MCF 10A (cell line): ENCODE measurements at places on chromosomes 5 and 9. TPM values are rescaled to one million over a fixed set of nuclear protein-coding genes. Genes with fewer than 3 reads are reported as not detected.

DNA sequence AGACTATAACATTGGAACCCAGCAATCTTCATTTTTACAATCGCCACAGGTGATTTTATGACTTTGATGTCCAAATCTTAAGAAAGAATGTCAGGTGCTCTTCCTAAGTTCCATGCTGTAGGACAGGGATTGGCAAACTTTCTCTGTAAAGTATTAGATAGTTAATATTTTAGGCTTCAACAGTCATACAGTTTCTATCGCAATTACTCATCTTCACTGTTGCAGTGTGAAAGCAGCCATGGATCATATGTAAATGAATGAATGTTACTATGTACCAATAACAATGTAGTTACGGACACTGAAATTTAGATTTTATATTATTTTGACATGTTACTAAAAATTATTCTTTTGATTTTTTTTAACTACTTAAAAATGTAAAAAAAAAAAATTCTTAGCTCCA lies 169.7 kb downstream of the DTWD2 start:
- DNase-seq = no peak

- peak; percentile 22 for DNase-seq
These were observed 187.6 kb downstream of the GABBR2 start for GRCh38 chr9:98521141-98521540.

DNA sequence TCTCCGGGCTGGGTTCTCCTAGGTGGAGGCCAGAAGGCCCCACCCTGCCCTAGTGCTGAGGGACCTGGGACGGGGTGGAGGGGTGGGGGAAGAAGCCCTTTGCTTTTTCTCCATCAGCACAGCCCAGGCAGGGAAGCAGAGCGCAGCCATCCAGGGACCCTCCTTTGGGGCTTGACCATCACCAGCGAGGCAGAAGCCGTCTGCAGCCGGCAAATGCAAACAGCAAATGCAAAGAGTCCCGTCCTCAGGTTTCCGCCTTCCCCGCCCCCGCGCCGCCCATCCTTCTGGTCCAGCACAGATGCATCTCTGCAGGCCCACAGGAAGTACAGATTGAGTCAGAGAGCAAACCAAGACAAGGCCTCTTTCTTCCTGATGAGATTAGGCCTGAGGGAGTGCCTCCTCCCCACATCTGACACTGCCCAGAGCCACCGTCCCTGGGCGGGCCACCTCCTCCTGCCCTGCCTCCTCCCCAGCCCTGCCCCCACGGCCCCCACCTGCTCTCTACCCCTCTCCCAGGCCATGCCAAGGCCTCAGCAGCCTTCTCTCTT lies 23.4 kb downstream of the CORO2A start:
- DNase-seq = peak; percentile 31

- DNase-seq = no peak
These were observed 6.3 kb upstream of the NR5A1 start for GRCh38 chr9:124513376-124513994.

GRCh38 chr9:114029311-114030170 lies 48.6 kb downstream of the AMBP start:
- no peak for DNase-seq

DNA sequence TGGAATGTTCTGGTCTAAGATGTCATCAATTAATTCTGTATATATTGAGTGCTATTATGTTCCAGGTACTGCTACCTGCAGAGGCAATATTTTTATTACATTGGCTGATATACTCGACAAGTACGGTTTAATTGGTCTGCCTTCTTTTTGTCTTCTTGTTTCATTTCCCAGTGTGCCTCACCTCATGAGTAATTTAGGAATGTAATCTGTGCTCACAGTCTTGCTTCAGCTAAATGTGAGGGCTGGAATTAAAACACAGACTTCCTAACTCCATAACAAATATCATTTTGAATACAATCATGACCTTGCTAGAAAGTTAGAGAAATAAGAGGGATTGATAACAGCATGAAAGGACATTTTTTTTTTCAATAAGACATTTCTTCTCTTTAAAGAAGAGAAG lies 20.1 kb upstream of the SPINK5 start:
- DNase-seq = no peak

GRCh38 chr5:38672059-38672788 lies 115.8 kb upstream of the LIFR start:
- peak; percentile 75 for DNase-seq

GRCh38 chr9:92297611-92298010 lies 4.1 kb upstream of the IARS1 start:
- no peak for DNase-seq

The NSG2 gene
- total RNA-seq = not detected in 2 replicates

GRCh38 chr5:105581988-105582690 lies 2019.5 kb upstream of the NUDT12 start:
- no peak for DNase-seq

GRCh38 chr5:25744908-25745307 lies 1100.1 kb upstream of the CDH10 start:
- DNase-seq = no peak

GRCh38 chr9:89991204-89991790 lies 386.5 kb downstream of the GADD45G start:
- DNase-seq = no peak

DNA sequence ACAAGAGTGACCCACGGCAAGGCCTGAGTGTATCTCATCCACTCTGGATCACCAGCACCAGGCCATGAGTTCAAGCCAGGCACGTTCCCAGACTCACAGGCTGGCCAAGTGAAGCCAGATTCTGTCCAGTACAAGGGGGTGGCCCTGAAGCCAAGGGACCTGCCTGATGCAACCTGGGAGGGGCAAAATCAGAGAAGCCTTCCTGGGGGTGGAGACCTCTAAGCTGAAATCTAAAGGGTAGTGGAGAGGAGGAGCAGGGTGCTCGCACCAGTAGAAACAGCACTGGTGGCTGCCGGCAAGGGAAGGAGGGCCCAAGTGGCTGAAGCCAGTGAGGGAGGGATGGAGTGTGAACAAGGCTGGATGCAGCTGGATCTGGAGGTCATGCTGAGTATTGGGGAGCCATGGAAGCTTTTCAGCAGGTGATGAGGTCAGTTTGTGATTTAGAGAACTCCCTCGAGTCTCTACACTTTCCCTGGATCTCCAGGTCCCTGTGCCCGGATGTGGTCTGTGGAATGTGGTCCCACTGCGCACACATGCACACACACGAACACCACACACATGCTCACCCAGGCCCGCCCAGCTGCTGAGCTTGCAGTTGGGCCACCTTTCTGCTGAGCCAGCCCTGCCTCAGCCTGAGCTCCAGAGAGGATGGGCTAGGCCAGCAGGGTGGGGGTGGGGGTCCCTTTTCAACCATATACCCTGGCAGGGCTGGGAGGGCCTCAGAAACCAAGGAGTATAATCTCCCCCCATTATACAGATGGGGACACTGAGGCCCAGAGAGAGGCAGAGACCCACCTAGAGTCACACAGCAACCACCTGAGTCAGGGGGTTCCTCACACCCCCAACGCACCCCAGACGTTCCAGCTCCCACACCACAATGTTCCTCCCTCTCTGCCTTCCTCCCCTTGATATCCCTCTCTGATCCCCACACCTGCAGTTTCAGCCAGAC lies 1.6 kb downstream of the PIP5KL1 start:
- DNase-seq = peak; percentile 33

The STX17 gene
- total RNA-seq = 32.4 and 37.2 TPM in 2 replicates

DNA sequence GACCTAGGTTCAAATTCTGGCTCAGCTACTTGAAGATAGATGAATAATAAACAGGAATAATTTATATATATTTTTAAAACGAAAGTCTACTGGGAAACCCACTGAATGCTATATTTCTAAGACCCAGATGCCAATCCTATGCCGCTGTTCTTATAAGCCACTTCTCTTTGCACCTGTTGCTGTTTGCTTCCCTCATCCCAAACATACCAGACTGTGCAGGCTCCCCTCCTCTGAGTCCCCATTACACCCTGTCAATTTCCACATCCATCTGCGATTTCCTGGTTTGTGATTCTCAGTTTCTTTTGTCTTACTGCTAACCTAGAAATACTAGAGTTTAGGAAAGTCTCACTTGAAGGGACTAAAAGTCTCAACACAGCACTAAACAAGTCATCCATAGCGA lies 92.8 kb upstream of the CAST start:
- no peak for DNase-seq

- DNase-seq = peak; percentile 31
These were observed 54.1 kb downstream of the UHRF2 start for GRCh38 chr9:6467006-6467625.

- no peak for DNase-seq
These were observed 5.6 kb upstream of the ANKRD18A start for GRCh38 chr9:38626006-38626405.

DNA sequence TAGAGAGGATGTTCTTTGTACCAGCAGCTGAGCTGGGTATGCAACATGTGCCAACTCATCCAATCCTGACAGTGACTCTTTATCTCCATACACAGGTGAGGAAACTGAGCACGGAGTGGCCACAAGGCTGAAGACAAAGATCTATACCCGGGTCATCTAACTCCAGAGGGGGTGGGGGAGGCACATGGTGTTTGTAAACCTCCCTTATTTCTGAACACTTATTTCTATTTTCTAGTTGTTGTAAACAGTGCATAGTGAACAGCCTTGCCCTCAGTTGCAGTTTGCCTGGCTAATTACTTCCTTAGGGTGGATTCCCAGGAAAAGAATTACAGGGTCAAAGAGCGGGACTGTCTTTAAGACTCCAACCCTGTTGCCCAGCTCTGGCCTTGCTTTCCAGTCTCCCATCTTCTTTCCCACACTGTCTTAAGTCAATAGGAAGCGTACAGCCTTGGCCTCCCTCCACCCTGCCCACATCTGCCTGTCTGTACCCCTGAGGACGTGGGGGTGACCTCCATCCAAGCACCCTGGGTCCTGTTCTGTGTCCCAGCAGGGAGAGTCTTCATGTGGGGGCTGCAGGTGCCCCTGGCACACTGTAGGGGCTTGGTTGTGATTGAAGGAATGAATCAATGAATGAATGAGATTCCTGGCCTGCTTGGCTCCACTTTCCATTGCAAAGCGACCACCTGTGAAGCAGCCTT lies 13.2 kb upstream of the FIBCD1 start:
- no peak for DNase-seq

The KIF24 gene
- total RNA-seq = 3.3 and 3.5 TPM in 2 replicates

The SPATA31D4 gene
- total RNA-seq = not detected in 2 replicates

DNA sequence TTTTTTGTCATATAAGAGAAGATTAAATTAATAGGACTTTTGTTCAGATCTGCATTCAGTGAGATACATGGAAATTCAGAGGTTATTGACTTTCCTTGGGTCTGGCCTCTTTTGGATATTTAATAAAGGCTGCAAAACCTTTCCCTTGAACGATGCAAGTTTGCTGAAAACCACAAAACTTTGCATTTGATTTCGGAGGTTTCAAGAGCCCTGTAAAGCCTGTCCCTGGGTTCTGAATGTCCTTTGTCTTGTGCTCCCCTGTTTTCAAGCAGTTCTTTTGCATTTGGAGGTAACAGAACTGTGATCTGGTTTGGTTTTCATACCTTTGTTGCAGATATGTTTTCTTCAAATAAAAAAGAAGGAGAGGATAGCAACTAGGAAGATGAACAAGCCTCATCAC lies 188.1 kb upstream of the DMRT1 start:
- no peak for DNase-seq

The TNC gene
- total RNA-seq = 49.8 and 82.4 TPM in 2 replicates

The C5orf52 gene
- total RNA-seq = not detected in 2 replicates

The THBS4 gene
- 0.82 and 1.2 TPM in 2 replicates for total RNA-seq

- DNase-seq = peak; percentile 8
These were observed 26.1 kb upstream of the CKMT2 start for GRCh38 chr5:81207009-81207408.

DNA sequence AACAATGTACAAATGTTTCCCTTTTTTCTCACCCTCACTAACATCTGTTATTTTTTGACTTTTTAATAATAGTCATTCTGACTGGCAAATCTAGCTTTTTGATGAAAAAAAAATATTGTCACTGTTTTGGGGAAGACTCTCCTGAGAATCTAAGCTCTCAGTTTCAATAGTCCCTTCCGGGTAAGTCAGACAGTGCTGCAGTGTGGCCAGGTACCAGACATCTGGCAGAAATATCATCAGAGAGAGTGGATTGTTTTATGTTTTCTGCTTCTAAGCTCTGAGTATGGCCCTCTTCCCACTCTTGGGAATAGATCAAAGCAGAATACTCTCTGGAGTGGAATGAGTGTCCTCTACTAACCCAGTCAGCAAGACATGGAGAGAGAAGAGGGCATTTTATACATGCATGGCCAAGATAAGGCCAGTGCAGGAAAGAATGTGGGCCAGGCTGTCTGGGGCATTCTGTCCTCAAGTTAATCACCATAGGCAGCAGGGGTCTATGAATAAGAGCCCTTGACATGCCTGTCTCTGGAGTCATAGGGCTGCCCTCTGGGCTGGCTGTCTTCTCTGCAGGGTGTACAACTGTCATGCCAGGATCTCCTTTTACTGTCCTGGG lies 38.5 kb upstream of the OR2S2 start:
- peak; percentile 35 for DNase-seq

GRCh38 chr5:103526164-103526915 lies 36.2 kb downstream of the NUDT12 start:
- DNase-seq = peak; percentile 12

The PAX5 gene
- total RNA-seq = not detected in 2 replicates

DNA sequence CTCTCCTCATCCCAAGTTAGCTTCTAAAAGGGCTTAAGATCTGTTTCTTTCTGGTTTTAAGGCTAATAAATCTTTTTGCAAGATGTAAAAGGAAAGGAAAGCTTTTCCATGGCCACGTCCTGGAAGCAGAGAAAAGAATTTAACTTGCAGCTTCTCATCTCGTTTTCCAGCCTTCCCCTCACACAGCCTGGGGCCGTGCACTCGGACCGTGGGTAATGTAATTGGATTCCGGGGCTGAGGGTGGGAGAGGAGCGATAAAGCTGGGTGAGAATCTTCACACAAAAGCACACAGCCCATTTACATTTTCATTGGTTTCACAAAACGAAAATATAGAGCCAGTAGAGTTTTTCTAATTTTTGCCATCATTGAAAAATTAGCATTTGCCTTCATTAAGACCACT lies 91.2 kb downstream of the IRX2 start:
- no peak for DNase-seq

The SLC34A1 gene
- not detected in 2 replicates for total RNA-seq

The CPEB4 gene
- 86.7 and 99.0 TPM in 2 replicates for total RNA-seq

GRCh38 chr9:87642330-87643106 lies 83.4 kb upstream of the CTSL start:
- DNase-seq = no peak

- peak; percentile 47 for DNase-seq
These were observed 10.9 kb upstream of the ARHGEF28 start for GRCh38 chr5:73615085-73615484.

- DNase-seq = no peak
These were observed 7.1 kb upstream of the EGFL7 start for GRCh38 chr9:136655536-136656182.

The MPDZ gene
- total RNA-seq = 8.8 and 10.9 TPM in 2 replicates

- DNase-seq = peak; percentile 10
These were observed 34.0 kb upstream of the ZNF484 start for GRCh38 chr9:92911511-92912475.

GRCh38 chr5:72841756-72842535 lies 25.5 kb downstream of the TNPO1 start:
- no peak for DNase-seq

DNA sequence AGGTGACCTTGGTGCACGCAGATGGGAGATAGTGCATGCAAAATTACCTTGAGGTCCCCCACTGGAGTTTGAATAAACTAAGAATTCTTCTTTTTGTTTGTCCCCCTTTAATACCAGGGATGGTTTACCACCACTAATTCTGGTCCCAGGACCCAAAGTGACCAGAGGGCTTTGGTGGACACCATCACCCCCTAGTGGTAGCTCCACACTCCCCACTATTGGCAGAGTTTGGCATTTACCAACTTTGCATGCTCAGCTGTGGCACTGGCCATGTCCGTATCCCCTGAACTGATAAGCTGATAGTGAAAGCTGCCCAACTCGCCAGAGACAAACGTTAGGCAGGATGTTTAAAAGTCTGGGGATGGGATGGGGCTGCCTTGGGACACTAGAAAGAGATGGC lies 3.3 kb downstream of the ASTN2 start:
- DNase-seq = peak; percentile 44

The IFNK gene
- not detected in 2 replicates for total RNA-seq

GRCh38 chr9:130110166-130110565 lies 56.5 kb downstream of the GPR107 start:
- DNase-seq = no peak

The PCDHB3 gene
- total RNA-seq = 0.42 and 0.49 TPM in 2 replicates
